Stimulated activated CD4-positive, alpha-beta T cell treated with anti-CD3 and anti-CD28 coated beads, Interleukin-1b, Interleukin-23, amount 100 ng/mL, for 1 hour (primary cell): ENCODE measurements at places on chromosomes 3 and 15.

- DNase-seq = no peak
Observed at GRCh38 chr3:162263596-162263995, 767.0 kb downstream of the OTOL1 start.

GRCh38 chr15:42084465-42085235 is 9.7 kb downstream of the PLA2G4D start:
- no peak for DNase-seq

- DNase-seq = no peak
Observed at GRCh38 chr15:36644191-36644896, 64.9 kb downstream of the CDIN1 start.

GRCh38 chr3:39343760-39344159 is 14.3 kb downstream of the CCR8 start:
- no peak for DNase-seq

DNA sequence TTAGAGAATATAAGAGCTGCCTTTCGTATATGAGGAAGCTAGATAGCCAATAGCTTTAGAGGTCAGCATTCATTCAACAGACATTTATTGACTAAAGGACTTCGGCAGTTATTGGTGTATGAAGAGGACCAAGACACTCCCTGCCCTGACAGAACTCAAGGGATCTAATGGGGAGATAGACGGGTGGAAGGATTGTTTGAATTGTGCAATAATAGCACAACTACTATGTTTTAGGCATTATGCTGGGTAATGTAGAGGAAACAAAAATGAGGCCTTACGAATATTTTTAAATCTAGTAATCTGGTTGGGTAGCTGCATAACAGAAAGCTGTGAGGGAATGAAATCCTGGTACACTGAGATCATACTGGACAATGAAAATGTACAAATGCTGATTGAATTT is 5.0 kb downstream of the LRCH3 start:
- no peak for DNase-seq

DNA sequence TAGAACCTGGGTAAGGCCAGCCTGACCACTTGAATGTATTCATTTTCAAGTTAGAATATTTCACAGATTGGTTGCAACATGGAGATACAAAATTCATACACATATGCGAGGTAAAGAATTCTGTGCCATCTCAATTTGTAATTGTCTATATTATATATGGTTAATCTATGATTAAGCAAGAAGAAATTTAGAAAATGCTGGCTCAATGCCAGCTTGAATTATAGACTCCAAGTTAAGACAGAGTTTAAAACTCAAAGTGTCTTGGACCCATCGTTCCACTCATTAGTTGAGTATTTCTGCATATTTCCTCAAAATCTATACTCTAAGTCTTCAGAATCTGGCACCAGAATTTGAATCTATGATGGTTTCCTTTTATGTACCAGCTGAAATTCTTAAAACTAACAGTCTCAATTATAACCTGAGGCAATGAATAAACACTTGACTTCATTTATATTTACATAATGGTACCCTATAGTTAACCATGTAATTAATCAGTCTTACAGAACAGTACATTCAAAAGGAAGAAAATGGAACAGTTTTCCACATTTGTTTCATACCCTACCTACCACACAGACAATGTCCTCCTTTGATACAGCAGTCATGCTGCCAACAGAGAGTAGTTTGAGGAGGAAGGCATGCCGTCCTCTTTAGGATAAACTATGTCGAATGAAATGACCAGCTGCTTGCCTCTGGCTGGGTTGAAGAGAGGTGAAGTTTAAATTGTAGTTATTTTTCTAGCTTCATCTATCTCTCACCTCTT is 95.7 kb downstream of the CD47 start:
- no peak for DNase-seq

DNA sequence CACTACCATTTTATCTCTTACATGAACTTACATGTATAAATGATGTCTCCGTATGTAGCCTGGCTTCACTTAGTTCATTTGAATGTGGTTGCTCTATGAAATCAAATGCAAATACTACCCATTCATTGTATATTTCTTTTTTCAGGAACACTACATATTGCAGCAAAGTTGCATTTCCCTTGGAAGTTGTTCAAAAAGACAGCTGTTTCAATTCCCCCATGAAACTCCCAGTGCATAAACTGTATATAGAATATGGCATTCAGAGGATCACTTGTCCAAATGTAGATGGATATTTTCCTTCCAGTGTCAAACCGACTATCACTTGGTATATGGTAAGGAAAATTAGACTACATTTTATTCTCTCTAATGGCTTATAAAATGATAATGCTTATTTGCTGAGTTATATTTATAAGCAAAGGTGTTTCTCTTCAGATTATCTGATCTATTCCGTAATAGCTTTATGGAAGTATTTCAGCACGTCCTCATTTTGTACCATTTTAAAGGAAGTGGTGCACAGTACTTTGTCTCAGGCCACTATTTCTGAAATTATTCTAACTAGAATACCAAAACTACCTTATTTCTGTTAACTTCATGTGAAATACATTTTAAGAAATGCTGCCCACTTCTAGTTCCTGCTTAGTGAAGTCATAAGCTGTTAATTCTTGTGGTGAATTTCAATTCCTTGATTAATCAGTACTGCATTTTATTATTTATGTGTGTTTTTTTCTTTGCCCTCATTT is 95.1 kb downstream of the IL1RAP start:
- no peak for DNase-seq

DNA sequence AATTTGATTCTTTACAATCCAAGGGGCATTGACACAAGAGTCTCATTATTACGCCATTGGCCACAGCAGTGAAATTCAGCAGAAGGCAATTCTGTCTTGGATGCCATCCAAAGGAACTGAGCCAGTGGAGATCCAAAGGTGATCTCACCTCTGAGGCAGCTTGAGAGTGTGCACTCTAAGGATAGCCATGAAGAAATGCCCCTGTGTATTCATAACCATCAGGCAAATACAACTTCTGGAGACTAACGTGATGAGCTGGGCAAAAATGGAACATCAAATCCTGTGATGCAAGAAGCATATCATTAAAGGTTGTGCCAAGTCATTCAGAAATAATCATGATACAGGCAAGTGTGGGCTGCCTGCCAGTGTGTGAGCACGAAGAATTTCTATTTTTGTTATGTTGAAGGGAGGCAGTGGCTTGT is 41.4 kb downstream of the ROBO2 start:
- DNase-seq = no peak

DNA sequence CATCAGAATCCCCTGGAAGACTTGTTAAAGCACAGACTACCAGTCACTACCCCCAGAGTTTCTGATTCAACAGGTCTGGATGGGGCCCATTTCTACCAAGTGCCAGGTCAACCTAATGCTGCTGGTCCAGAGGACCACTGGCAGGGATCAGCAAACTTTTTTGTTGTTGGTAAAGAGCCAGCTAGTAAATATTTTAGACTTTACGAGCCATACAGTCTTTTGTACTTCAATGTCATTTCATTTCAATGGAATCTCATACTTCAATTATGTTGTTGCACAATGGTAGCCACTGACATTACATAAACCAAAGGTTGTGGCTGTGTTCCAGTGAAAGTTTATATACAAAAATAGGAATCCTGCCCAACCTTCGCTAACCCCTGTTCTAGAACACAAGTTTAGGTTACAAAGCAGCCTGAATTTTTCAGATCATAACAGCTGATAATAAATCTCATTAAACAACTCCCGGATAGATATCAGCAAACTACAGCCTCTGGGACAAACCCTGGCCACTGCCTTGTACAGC is 28.7 kb downstream of the ULK4 start:
- no peak for DNase-seq

DNA sequence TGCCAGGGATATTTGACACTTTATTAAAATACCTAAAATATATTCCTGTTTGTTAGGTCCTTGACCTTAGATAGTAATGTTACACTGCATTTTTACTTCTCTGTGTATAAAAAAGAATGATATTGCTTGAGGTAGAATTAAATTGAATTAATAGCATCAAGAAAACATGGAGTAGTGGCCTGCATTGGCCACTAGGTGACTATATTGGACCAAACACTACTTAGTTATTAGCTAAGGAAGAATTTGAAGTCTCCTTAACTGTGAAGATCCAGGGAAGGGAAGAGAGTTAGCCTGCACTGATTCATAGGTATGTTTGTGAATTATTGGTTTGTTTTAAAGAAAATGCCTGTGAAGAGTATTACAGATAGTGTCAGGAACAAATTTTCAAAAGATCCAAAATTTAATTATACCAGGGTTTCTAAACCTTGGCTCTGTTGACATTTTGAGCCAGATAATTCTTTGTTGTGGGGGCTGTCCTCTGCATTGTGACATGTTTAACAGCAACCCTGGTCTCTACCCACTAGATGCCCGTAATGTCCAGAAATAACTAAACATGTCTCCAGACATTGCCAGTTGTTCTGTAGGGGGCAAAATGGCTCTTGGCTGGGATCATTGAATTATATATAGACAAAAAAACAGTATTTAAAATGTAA is 103.6 kb upstream of the THSD4 start:
- DNase-seq = no peak

DNA sequence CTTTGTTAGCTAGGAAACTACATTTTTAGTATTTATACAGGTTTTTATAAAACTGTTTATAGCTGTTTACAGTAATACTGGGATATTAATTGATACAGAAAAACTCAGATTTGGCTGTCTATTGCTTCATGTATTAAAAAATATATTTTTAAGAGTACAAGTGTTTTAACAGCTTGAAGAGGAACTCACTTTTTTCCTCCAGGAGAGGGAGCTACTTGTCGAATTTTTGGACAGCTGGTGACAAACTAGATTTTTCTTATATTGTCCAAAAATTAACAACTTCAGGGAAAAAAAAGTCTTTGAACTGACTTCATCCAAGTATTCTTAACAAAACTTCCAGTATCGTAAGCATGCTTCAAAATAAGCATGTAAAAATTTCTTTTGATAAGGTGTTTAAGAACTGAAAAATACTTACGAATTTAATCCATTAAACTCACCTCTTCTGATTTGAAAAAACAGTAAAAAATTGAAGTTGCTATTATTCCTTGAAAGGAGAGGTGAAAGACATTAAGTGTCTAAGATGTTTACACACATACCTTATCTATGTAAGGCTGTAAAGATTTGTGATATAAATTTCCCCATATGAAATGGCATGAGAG is 4.0 kb downstream of the DIPK2A start:
- DNase-seq = no peak

DNA sequence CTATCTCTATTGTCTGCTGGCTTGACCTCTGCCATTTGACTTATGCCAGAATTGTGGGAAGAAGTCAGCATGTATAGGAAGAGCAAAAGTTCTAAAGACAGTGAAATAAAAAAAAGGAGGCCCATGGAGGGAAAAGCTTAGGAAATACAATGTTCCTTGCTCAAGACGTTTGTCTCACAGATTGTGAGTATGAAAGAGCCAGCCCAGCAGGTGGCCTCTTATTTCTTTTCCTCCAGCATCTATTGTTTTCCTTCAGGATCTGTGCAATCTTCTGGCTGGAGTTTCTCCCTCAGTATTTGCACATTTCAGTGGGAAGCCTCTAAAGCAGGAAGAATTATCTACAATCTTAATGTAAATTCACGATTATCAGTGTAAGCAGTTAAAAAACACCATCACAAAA is 43.7 kb downstream of the ZDHHC3 start:
- no peak for DNase-seq

GRCh38 chr3:146152834-146153233 is 8.2 kb downstream of the PLOD2 start:
- no peak for DNase-seq

- no peak for DNase-seq
Observed at GRCh38 chr3:152452318-152452717, 183.6 kb downstream of the MBNL1 start.

DNA sequence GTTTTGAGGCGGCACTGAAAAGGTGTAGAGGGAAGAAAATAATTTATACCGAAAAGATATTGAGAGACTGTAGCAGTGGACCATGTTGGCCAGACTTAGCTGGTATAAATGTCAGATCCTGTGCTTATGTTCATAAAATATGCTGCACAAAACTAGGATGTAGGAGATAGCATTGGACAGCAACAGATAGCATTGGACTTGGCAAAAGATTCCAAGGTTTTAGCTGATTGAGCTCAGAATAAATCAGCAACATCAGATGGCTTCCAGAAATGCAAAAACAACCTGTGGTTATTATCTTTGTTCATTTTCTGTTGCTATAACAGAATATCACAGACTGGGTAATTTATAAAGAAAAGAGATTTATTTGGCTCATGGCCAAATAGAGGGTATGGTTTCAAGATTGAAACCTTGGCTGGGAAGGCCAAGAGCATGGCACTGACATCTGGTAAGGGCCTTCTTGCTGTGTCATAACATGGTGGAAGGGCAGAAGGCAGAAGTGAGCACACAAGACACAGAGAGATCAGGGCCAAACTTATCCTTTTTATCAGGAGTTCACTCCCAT is 34.7 kb downstream of the SLC28A1 start:
- DNase-seq = no peak

DNA sequence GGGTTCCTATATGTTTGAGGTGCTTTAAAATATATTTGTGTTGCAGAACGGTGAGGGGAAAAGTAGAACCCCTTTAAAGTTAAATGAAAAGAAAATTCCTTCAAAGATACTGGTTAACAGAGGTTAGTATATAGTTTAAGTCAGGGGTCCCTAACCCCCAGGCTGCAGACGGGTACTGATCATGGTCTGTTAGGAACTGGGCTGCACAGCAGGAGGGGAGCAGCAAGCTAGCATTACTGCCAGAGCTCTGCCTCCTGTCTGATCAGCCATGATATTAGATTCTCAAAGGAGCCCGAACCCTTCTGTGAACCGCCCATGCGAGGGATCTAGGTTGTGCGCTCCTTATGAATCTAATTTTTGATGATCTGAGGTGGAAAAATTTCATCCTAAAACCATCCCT is 37.5 kb upstream of the RFX7 start:
- no peak for DNase-seq

DNA sequence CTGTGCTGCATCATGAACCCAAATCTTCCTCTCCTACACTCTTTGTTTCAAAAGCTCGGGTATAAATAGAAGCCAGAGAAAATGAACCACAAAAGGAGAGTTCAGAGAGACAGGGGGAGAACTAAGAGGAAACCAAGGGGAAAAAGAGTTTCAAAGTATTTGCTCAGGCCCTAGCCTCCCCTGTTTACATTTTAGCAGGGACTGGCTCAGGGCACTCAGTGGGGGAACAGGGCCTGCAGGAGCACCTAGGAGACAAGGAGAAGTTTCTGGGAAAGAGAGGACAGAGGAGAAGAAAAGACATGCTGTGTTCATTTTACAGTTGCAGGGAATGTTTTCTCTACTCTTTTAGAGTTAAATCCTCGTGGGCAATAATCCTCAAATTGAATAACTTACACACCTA is 8.5 kb upstream of the IL17RD start:
- no peak for DNase-seq

DNA sequence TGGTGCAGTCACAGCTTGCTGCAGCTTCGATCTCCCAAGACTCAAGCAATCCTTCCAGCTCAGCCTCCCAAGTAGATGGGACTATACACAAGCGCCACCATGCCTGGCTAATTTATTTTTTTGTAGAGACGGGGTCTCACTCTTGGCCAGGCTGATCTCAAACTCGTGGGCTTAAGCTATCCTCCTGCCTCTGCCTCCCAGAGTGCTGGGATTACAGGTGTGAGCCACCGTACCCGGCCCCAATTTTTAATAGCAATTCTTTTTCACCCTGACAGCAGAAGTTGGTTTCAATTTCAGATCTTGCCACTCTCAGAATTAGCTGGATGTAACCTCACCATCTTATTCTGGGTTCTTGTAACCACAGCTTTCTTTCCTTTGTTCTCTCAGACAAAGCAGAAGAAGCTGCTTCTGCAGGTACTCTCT is 64.8 kb downstream of the TRIM71 start:
- no peak for DNase-seq
